Stimulated activated CD4-positive, alpha-beta T cell treated with anti-CD3 and anti-CD28 coated beads, Interleukin-4, amount 100 ng/mL, for 24 hours (primary cell): ENCODE measurements at places on chromosomes 16 and 17.

DNA sequence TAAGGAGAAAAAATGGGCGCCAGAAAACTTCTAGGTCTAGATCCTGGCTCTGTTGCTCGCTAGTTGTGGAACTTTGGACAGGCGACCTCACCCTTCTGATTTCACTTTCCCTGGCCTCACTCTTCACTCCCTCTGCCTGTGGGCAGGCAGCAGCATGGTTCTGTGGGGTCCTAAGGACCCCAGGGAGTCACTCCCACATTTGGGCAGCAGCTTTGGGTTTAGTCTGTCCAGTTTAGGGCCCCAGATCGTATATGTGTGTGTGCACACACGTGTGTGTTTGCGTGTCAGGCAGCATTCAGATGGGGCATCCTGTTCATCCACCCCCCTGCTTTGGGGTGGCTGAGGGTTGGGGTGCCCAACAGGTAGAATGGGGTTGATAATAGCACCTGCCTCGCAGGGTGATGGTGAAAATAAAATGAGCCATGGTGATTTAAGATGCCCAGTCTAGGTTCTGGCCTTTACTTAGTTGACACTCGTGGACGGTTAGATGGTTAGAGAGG, 102.2 kb downstream of the RAB11FIP4 start:
- DNase-seq: no peak

DNA sequence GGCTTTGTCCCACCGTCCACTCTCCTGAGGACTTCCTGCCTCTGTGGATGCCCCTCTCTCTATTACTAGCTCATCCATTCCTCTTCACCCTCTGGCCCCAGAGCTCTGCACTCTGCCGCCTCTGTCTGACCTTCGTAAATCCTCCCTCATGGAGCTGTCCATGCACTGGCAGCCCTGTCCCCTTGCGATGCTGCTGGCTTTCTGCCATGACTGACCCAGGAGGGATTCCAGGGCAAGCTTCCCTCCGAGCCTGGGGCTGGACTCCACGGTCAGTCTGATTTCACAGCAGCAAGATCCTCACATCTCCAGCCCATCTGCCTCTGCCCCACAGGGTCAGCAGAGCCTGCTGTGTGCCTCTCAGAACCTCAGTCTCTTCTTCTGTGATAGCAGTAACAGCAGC, 4.7 kb downstream of the CBFA2T3 start:
- DNase-seq: no peak

- no peak for DNase-seq
These were observed 66.7 kb upstream of the DHX40 start for GRCh38 chr17:59498530-59499307.

DNA sequence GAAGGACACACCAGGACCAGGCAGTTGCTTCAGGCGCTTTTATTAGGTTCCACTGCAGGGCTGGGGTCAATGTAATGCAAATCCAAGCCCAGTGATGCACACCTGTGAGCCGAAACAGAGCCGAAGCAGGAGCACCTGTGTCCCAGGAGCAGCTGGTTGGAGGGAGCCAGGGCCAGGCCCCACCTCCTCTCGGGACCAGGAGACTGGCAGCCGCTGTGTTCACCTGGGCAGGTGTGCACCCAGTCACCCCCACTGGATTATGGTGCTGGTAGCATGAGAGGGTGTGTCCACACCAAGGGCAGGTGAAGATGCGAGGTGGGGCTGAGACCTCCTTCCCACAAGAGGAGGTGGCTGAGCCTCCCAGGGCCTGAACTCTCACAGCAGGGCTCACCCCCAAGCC, 4.7 kb upstream of the FAAP100 start:
- DNase-seq: no peak

DNA sequence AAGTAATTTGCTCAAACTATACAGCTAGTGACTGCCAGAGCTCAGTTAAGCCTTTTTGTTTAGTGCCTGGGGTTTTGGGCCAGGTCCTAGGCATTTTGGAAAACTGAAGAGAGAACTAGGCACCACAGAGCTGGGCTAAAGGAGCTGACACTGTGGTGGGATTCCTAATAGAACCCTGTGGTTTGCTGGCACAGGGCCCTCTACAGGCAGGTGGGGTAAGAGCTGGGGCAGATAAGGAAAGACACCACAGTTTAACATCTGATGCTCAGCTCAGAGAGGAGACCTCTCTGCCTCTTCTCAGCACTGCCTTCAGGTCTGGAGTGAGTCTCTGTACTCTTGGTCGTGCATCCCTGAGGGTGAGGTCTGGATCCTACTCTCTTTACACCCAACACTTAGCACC, 121.2 kb downstream of the SNX11 start:
- DNase-seq: no peak

DNA sequence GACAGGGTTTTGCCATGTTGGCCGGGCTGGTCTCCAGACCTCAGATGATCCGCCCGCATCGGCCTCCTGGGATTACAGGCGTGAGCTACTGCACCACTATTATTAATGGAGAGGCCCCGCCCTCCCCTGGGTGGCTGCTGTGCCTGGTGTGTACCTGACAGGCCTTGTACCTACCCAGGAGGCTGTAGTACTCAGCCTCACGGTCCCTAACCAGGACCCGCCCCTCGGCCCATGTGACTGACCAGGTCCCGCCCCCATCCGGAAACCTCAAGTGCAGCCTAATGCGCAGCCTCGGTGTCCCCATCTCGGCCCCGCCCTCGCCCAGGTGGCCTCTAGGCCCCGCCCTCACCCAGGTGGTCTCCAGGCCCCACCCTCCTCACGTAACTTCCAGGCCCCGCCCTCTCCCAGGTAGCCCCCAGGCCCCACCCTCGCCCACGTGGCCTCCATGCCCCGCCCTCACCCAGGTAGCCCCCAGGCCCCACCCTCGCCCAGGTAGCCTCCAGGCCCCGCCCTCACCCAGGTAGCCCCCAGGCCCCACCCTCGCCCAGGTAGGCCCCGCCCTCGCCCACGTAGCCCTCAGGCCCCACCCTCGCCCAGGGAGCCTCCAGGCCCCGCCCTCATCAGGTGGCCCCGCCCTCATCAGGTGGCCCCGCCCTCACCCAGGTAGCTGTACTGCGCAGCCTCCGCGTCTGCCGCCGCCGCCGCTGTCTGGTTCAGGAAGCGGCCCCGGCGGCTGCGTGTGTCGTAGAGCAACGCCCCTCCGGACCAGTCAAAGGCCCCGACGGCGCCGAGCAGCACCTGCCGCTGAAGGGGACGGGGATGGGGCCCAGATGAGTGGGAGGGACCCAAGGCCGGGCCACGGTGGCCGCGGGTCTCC, 31.0 kb downstream of the HASPIN start:
- peak; percentile 67 for DNase-seq

DNA sequence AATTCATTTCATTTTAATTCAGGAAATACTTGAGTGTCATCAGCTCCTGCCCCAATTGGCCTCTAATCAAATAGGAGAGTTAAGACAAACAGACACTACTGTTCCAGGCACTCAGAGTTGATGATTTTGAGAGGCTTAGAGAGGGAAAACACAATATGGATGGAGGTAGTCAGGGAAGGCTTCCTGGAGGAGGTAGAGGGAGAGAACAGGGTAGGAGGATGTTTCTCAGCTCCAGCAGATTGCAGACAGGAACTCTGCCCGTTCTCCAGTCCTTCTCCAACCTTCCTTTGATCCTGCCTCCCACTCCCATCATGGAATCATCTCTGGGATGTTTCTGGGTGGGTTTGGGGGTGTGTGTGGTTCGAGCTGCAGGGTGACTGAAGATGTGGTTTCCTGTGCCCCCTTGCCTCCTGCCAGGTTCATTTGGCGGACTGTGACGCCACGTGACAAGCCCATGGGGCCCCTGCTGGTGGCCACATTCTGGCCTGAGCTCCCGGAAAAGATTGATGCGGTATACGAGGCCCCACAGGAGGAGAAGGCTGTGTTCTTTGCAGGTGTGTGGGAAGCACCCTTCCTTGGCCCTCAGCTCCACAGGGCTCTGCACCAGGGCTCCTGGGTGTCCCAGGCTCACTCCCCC, 12.2 kb upstream of the LPCAT2 start:
- no peak for DNase-seq

DNA sequence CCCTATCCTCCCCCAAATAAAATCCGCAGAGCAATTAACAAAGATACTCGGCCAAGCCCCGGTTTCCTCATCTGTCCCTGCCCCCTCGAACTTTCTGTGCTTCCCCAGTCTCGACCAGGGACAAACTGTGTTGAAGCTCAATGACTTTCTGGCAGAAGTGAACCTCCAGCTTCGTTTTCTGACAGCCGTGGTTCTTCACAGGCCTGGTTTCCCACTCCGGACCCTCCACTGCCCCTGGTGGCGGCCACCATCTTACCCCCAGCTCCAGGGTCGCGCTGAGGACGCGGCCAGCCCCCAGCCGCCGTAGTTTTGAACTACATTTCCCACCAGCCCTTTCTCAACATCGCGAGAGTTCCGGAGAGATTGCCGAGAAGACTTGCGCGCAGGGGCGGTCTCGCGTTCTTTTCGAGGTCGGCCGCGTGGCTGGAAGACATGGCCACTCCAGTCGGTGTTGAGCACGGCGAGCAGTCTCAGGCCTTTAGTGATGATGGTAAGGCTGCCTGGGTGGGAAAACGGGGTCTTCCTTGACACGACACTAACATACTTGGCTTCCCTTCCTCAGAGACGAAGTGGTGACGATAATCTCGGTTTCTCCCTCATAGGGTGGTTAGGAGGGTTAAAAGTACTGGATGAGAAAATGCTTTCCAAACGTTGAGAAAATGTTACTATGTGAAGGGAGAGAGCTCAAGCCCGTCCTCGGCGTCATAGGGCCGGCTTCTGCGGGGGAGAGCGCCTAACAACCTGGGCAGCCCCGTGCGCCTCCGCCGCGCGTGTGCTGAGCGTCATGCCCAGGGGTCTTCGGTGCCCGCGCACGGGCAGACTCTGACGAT, 17.7 kb downstream of the PRCD start:
- DNase-seq: peak; percentile 95

GRCh38 chr17:13051915-13052314, 34.1 kb upstream of the ELAC2 start:
- DNase-seq: no peak

DNA sequence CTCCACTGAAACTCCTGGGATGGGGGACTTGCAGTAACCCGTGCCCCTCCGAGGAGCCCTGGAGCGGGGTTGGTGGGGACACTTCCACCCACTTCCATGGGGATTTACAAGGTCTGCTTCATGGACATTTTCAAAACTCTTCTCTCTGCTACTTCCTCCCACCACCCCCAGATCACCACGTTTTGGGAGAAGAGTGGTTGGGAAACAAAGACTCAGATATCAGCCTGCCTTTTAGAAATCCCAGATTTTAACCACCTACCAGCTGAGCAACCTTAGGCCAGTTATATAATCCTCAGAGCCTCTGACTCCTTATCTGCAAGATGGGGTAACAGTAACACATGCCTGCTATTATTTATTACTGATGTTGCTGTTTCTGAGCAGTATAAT, 184.8 kb downstream of the CCDC182 start:
- no peak for DNase-seq

GRCh38 chr17:13333661-13334060, 268.1 kb downstream of the HS3ST3A1 start:
- no peak for DNase-seq

DNA sequence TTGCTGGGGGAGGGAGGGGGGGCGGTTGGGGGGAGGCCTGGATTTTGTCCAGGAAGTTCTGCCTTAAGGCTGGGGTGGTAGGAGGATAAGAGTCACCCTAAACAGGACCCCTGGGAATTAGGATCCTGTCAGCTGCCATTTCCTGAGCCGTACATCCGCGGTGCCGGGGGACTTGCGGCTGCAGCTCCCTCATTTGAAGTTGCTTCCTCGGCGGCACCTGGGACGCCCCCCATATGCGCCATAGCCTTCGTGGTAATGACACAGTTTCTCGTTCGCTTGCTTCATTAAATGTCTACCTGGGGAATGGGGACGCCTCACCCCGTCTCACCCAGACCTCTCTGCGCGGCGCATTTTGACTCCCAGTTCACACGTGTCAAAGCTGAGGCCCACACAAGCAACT, 55.1 kb upstream of the PABPN1L start:
- no peak for DNase-seq

- DNase-seq: peak; percentile 72
These were observed 818 bp upstream of the NRN1L start for GRCh38 chr16:67883872-67884261.

GRCh38 chr17:57638284-57638683, 106.8 kb downstream of the CCDC182 start:
- DNase-seq: no peak

DNA sequence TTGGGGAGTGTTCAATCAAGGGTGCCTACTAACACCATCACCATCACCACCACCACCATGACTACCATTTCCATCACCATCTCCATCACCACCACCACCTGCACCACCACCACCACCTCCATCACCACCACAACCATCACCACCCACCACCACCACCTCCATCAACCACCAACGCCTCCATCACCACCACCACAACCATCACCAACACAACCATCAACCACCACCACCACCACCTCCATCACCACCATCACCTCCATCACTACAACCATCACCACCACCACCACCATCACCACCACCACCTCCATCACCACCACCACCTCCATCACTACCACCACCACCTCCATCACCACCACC, 15.7 kb downstream of the MARCHF10 start:
- no peak for DNase-seq

DNA sequence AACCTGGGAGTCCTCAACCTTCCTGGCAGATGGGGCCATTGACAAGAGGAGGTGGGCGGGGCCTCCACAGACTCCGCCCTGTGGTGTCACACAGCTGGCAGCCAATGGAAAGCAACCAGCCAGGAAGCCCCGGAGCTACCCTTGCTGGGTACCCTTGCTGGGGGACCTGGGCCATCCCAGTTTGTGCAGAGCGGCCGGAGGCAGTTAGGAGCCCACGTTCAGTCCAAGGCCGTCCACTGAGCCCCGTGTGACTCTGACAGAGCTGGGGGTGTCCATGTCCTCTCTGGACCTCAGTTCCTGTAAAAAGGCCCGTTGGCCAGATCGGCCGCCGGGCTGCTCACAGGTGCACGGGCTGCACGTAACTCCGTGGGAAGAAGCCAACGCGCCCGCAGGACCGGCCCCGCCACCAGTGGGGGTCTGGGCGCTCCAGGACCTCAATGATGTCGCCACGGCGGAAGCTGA, 17.1 kb upstream of the FAM83G start:
- peak; percentile 36 for DNase-seq

GRCh38 chr16:60852635-60853034, 1183.6 kb downstream of the CDH8 start:
- DNase-seq: no peak

DNA sequence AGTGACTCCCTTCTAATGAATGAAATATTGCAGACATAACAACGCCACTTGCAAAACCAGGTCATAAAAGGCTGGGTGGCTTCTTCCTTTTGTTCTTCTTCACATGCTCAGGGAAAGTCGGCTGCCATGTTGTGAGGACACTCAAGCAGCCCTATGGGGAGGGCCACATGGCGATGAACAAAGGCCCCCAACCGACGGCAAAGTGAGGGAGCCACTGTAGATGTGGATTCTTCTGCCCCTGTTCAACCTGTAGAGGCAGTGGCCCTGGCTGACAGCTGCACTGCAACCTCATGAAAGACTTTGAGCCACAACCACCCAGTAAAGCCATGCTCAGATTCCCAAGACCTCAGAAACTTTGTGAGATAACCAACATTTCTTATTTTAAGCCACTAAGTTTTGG, 203.5 kb upstream of the TNRC6C start:
- DNase-seq: no peak

- DNase-seq: no peak
These were observed 23.0 kb downstream of the SMTNL2 start for GRCh38 chr17:4607261-4607741.
